Activated T-helper 1 cell treated with anti-CD3 and anti-CD28 coated beads, Interleukin-12 subunit alpha, Interleukin-12 subunit beta, Interleukin-2, Interleukin-4 antibody, amounts not matched to agents 30 ng/mL and 10 ng/mL and 1 ng/mL, durations not matched to agents 14 hours and 24 hours and 36 hours (primary cell): ENCODE measurements at places on chromosomes 16 and 17. TPM values are rescaled to one million over a fixed set of nuclear protein-coding genes. Genes with fewer than 3 reads are reported as not detected.

Gene SNX20
- 34.3 TPM in 2 replicates for total RNA-seq

Gene KRTAP9-9
- total RNA-seq: not detected in 2 replicates

Gene ANKFY1
- 53.8 and 60.1 TPM in 2 replicates for total RNA-seq

Gene C1QL1
- total RNA-seq: 0.39 and 0.54 TPM in 2 replicates

GRCh38 chr16:78106686-78107085 is 7.2 kb downstream of the WWOX start:
- H3K4me3 ChIP-seq: no peak overlapping the region
- H3K27me3 ChIP-seq: no peaks in the 10 kb centered on the region
- no peaks in the 10 kb centered on the region for H3K36me3 ChIP-seq
- DNase-seq: no peak

DNA sequence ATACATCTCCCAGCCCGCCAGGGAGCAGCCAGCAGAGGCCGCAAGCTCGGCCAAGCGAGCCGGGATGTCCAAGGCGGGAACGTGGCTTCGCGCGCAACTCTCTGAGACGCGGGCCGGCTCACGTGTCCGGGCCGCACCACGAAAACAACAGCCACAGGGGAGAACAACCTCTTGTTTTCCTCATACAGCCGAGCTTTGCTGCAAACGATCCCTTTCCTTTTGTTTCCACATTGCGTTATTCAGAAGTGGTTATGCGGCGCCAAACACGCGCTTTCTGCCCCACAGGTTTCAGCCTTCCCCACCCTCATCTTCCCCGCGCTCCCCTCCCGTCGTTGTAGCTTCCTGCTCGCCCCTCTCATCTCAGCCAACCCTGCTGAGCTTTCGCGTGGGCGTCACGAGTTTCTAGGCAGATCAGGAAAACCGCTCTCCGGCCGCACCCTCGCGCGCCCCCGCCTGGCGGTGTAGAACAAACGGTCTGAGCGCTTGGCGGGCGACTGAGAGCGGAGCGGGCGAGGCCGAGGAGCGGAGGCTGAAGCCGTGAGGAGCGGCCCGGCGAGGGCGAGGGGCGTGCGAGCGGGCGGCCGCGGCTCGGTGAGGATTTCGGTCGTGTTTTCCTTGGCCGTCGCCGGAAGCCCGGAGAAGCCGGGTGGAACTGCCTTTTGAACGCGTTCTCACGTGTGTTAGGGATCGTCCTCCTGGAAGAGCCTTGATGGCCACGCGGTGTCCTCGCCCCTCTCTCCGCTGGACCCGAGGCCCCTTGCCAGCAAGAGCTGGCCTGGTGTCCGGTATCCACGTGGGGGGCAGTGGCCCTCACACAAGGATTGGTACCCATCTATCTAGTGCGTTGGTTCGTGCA is 6.6 kb upstream of the SMARCD2 start:
- H3K27ac ChIP-seq: peak overlapping the region; percentile 97
- H3K36me3 ChIP-seq: peaks cover 2% of the 10 kb centered on the region
- peaks cover 13% of the 10 kb centered on the region for H3K27me3 ChIP-seq
- H3K4me3 ChIP-seq: peak overlapping the region; percentile 80

DNA sequence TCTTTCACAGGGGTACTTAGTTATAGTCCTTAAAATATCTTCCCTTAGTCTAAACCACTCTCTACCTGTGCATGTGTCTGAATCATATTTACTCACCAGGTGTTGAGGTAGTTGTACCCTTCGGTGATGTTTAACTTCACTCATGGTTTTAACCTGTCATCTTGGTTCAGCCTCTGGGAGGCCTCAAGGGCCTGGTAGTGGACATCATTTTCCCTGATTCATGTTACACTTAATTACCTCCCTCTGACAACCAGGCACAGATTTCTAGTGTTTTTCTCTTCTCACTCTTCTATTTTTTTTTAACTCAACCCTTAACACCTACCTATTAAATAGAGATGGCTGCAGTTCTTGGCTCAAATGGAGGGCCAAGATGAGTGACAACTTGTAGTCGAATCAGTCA is 505.4 kb downstream of the TMEM114 start:
- no peak overlapping the region for H3K4me3 ChIP-seq
- no peaks in the 10 kb centered on the region for H3K36me3 ChIP-seq
- no peak overlapping the region for H3K27ac ChIP-seq
- no peak for DNase-seq
- H3K4me1 ChIP-seq: no peaks in the 10 kb centered on the region
- no peaks in the 10 kb centered on the region for H3K27me3 ChIP-seq

Gene KRT15
- total RNA-seq: not detected in 2 replicates

DNA sequence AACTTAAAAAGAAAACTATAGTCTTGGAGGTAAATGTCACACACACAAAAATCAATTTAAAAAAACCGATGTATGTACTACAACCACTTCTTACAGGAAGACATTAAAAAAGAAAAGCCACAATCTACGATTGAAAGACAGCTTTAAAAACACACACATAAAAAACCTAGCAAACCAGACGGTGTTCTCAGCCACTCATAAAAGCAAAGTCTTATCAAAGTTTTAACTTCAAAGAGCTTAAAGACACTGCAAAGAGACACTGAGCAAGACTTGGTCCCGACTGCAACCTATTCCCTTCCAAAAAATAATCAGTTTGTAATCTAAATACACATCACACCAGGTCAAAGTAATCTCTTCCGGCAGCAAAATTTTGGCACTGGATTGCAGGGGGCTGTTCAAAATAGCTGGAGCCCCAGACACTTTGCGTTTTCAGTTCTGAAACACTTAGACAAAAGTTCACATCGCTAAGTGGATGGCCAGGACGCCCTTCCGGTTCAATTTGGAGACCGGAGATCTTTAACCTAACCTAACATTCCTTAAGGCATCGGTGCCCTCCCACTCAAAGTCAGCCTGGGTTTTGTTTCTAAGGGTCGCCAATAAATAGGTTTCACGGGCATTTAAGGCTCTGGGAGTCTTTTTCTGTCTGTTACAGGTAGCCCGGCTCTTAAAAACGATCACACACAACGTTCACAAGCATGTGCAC is 2.6 kb downstream of the ZCCHC14 start:
- H3K27me3 ChIP-seq: peaks cover 26% of the 10 kb centered on the region
- peak overlapping the region; percentile 81 for H3K4me3 ChIP-seq
- peak overlapping the region; percentile 9 for H3K27ac ChIP-seq
- DNase-seq: no peak

GRCh38 chr16:76157629-76158028 is 119.6 kb upstream of the CNTNAP4 start:
- H3K27ac ChIP-seq: no peak overlapping the region
- no peaks in the 10 kb centered on the region for H3K27me3 ChIP-seq
- no peak for DNase-seq
- no peaks in the 10 kb centered on the region for H3K36me3 ChIP-seq
- no peaks in the 10 kb centered on the region for H3K4me1 ChIP-seq

GRCh38 chr17:69900101-69900500 is 174.9 kb upstream of the KCNJ16 start:
- H3K36me3 ChIP-seq: no peaks in the 10 kb centered on the region
- H3K4me3 ChIP-seq: no peak overlapping the region
